ENCODE measurements at places on chromosomes 16 and 17.

- no peak for DNase-seq
These were observed 327.1 kb downstream of the SNX29 start for GRCh38 chr16:12303653-12304052.

DNA sequence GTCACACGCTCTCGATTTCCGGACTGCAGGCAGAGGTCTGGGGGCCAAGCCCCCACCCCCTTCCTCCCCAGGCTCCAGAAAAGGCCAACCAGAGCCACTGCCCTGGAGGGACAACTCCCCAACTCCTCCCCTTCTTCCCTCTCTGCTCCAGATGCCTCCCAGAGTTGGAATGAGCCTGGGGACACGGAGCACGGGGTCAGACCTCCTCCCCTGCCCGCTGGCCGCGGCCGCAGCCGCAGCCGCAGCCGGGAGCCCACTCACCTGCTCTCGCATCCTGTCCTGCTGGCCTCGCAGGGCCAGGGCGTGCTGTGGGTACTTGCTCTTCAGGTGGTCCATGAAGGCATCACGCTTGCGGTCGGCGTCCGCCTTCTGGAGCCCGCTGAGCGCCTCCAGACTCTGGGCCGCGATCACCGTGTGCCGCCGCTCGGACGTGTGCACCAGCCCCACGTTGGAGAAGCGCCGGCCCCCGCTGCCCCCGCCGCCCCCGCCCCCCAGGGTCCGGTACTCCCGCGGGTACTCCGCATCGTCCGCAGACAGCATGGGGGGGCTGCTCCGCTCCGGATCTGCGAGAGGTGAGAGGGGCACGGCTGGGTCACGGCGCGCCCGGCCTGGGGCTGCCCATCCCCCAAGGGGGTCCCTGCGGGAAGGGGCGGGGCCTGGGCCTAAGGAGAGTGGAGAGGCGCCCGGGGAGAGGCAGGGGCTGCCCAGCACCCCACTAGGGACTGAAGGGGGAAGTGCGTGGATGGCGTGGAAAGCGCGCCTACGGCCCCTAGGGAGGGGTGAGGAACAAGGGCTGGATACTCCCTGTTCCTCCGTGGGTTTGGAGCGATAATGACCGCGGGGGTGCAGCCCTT, 27.3 kb downstream of the SRCIN1 start:
- no peak for DNase-seq

GRCh38 chr17:74639704-74640151, 16.2 kb upstream of the CD300E start:
- DNase-seq, result no peak

GRCh38 chr17:82931699-82932517, 92.1 kb upstream of the ZNF750 start:
- DNase-seq, result peak; percentile 63

DNA sequence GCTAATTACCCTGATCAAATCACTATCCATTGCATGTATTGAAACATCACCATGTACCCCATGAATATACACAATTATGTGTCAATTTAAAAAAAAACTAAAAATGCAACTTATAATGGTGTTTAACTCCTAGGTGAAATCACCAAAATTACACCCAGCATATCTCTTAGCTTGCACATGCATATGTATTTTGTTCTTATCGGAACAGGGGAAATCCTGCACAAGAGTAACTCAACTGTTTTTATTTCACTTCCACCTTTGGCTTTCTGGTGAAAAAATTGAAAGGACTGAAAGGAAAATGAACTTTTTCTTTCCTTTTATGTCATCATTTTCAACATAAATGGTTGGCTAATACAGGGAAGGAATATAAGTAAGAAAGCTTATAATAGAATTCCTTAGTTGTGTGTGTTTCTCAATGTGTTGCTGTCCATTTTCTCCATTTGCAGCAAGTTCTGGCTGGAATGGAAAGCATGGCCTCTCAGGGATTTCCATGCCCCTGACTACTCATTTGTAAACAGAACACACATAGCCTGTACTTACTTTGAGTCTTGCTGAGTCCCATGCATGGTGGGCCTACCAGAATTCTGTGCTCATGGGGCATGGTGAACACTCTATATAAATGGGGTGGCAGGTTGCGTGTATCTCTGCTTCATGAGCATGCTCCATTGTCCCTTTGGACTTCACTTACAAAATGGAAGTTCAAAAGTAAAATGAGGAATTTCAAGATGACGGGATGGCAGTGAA, 462.0 kb downstream of the HS3ST3B1 start:
- DNase-seq, result no peak

All from left forelimb (tissue), 1 donor.